LHCN-M2 (cell line): ENCODE measurements at places on chromosomes 1 and 21. TPM values are rescaled to one million over a fixed set of nuclear protein-coding genes. Genes with fewer than 3 reads are reported as not detected.
A peak's percentile ranks its signal among the peaks of the same experiment; 100 is the strongest.

The AIM2 gene
- total RNA-seq: 0.71 TPM in 1 of 2 replicates, not detected in the other

DNA sequence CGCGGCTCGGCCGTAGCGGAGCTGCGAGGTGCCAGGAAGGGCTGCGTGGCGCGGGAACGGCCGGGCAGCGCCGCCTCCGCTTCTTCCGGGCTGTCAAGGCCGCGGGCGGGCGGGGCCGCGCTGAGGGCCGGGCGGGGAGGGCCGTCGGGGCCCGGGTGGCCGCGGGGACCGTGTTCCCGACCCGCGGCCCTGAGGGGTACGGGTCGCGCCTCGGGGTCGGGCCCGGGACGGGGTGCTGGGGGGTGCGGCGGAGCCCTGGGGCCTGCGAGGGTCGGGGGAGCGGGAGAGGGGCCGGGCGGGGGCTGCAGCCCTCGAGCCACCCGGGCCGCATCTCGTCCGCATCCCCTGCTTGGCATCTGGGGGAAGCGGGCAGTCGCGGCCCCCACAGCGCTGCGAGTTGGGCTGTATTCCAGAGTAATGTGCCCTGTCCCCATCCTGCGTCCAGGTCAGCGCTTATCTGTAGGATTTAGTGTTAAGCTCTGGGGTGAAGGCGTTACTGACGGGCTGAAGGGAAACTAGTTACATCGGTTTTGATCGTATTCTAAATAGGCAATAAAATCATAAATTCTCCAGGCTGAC lies 379 bp downstream of the RER1 start:
- no peak for DNase-seq

DNA sequence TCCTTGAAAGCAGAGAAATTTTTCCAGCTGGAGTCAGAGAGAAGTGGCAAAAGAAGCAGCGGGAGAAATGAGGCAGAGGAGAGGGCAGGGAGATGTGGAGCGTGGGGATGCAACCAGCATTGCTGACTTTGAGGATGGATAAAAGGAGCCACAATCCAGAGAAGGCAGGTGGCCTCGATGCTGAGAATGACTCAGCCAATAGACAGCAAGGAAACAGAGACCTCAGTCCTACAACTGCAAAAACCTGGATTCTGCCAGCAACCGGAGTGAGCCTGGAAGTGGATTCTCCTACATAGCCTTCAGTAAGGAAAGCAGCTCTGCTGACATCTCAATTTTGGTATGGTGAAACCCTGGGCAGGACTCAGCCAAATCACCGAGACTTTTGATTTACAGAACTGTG lies 128.9 kb upstream of the ATP1B1 start:
- no peak for DNase-seq

DNA sequence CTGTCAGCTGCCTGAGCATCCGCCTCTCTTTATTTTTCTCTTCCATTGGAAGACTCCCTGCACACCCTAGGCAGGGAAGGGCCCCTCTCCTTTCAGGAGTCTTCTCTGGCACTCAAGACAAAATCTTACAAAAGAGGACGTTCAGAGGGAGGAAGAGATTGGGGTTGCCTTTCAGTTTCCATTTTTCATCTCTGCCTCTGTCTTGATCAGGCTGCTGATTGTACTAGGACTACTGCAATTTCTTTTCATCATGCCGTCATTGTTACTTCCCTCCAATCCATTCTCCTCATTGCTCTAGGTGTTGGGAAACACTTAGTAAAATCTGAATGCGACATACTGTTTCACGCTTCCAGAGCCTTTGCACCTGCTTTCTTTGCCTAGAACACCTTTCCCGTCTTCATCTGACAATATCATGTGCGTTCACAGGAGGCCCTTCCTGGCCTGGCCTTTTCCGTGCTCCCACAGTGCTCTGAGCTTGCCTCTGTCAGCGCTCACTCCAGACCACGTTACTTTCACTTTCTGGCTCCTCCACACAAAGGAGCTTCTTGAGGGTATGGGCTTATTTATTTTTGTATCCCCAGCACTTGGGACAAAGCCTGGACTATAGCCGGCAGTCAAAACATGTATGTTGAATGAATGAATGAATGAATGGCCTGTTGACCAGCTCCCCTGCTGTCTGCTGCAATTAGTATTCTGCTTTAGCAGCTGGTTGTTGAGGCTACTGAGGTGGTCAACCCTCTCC lies 10.9 kb downstream of the LRRC71 start:
- DNase-seq: no peak

The LHX8 gene
- total RNA-seq: not detected in 2 replicates

- DNase-seq: no peak
These were observed 11.4 kb upstream of the LAMC1 start for GRCh38 chr1:183011859-183012258.

GRCh38 chr1:9784508-9785133 lies 39.1 kb downstream of the CLSTN1 start:
- DNase-seq: peak; percentile 45

- peak; percentile 85 for DNase-seq
These were observed 2.2 kb downstream of the ZC3H12A start for GRCh38 chr1:37476460-37477197.

- DNase-seq: peak; percentile 40
These were observed 529 bp downstream of the EGLN1 start for GRCh38 chr1:231421546-231421970.

- no peak for DNase-seq
These were observed 9.2 kb downstream of the GPR161 start for GRCh38 chr1:168127503-168127902.
